ENCODE measurements at places on chromosomes 5 and 9. TPM values are rescaled to one million over a fixed set of nuclear protein-coding genes. Genes with fewer than 3 reads are reported as not detected.

SLC25A2 gene
- 0.52 TPM for total RNA-seq

GLDC gene
- total RNA-seq, result 0.50 TPM

ELL2 gene
- total RNA-seq, result 12.5 TPM

ITGA1 gene
- total RNA-seq, result 3.2 TPM

DNA sequence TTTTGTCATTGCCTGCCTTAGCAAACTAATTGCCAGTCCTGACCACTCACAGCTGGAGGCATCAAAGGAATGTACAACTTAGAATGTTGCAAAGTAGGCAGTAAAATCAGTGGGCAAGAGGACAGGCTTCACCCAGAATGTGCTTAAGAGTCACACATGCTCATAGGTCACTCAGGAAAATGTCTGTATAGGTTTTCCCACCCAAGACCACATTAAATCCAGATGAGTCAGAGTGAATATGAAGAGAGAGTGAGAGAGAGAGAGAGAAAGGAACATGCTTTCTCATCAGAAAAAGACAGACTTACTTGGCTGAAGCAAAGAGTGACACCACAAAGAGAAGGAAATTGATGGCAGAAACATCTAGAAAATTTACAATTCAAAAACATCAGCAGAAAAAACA lies 37.9 kb downstream of the PLEKHG4B start:
- DNase-seq, result no peak

DNA sequence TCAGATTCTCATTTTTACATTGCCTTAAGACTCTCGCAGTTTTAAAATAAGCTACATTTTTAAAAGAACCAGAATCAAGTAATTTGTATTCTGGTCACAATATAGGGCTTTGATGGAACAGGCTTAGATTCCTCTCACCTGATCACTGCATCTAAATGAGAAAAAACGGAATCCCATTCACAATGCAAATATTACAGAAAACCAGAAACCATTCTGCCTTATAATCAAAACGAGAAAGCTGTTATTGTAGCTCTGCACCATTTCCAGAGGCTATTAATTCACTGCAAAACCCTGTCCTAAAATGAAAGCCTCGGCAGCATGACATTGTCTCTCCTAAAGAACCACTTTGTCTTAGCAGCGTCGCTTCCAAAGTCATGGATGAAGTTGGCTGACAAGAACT lies 116.1 kb upstream of the ZNF366 start:
- no peak for DNase-seq

- DNase-seq, result no peak
Observed at GRCh38 chr5:146400201-146400600, 46.9 kb upstream of the TCERG1 start.

DNA sequence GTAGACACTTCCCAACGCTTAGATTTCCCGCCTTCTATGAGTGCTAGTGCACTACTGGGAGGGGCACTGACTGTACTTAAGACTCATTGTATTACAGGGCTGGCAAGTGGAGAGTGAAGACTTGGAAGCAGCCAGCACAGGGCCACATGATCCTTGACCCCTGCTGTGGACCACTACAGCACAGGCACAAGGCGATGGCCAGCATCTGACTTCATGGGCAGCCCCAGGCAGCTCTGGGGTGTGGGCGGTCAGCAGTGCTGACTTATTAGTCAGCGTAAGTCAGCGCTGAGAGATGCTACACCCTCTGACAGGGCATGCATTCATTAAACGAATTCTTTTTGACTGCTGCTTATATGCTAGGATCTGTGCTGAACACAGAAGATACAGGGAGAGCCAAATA lies 9.3 kb downstream of the SLC46A2 start:
- DNase-seq, result no peak

DNA sequence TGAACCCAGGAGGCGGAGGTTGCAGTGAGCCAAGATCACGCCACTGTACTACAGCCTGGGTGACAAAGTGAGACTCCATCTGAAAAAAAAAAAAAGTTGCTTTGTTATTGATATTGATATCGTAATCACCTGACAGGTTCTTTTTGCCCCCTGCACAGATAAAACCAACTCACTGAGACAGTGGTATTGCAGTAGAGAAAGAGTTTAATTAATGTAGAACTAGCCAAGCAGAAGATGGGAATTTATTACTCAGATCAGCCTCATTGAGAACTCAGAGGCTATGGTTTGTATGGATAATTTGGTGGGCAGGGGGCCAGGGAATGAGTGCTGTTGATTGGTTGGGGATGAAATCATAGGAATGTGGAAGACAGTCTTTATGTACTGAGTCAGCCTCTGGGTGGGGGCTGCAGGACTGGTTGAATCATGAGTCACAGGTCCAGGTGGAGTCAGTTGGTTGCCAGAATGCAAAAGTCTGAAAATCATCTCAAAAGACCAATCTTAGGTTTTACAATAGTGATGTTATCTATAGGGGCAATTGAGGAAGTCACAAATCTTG lies 35.8 kb upstream of the MEGF10 start:
- DNase-seq, result no peak

GRCh38 chr9:126507318-126508109 lies 106.2 kb upstream of the LMX1B start:
- no peak for DNase-seq

DNA sequence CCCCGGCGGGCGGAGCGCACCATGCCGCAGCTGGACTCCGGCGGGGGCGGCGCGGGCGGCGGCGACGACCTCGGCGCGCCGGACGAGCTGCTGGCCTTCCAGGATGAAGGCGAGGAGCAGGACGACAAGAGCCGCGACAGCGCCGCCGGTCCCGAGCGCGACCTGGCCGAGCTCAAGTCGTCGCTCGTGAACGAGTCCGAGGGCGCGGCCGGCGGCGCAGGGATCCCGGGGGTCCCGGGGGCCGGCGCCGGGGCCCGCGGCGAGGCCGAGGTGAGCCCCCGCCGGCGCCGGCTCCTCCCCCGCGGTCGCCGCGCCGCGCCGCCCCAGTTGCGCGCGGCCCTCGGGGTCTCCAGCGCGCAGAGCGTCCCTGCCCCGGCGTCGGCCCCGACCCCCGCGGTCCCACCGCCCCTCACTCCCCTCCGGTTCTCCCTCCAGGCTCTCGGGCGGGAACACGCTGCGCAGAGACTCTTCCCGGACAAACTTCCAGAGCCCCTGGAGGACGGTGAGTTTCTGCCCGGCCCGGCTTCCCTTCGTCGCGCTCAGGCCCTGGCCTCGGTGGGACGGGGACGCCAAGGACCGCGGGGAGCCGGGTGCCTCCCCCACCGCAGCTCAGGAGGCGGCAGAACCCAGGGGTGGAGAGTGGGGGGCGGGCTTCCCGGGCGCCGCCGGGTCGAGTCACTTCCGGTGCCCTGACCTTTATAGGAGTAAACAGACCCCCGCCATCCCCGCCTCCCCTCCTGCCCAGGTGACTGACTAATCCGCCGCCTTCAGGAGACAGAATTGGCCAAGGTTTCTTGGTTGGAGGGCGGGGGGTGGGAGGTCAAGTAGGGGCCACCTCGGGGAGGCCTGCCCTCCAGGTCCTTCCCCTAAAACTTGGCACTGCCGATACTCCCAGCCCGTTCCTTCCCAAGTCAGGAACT lies 665 bp downstream of the TCF7 start:
- peak; percentile 78 for DNase-seq

- DNase-seq, result no peak
Observed at GRCh38 chr9:126372716-126373115, 46.1 kb downstream of the MVB12B start.

DNA sequence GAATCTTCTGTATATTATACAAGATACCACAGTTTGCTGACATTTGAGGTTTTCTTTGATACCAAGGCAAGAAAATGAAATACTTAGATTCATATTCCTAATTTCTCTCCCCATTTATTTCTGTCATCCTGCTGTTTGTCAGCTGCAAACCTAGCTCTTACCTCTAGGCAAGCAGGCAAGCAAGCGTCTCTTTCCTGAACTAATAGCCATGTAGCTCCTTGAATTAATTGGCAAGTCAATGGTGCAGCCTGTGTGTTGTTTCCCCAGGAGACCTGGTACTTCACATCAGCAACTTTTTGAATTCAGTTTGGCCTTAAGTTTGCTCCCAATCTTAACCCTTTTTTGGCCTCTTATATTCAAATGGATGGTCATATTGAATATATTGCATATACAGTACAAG lies 573.6 kb upstream of the ARRDC3 start:
- no peak for DNase-seq

DNA sequence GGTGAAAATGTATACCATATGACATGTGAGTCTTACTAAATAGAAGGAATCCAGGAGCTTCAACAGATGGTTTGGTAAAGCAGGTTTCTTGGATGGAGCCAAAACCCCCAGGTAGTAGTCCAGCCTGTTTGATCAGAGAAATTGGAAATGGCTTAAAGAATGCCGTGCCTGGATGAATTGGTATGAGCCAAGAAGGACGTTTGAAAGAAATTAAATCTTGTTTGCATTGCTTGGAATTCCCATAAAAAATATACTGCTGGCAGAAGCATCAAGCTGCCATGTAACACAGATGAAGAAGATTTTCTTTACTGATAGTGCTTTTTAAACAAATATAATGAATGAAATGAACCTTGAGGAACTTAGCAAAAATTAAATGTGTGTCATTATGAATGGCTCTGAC lies 176.3 kb downstream of the NPR3 start:
- no peak for DNase-seq

GRCh38 chr5:92562065-92562464 lies 1019.0 kb downstream of the NR2F1-AS1 start:
- no peak for DNase-seq

- DNase-seq, result no peak
Observed at GRCh38 chr5:123830575-123830974, 318.6 kb downstream of the CSNK1G3 start.

Data from activated CD4-positive, alpha-beta T cell treated with anti-CD3 and anti-CD28 coated beads, Interleukin-2, amount 10 ng/mL, durations not matched to agents 7 days and 5 days (primary cell).